Stimulated activated CD4-positive, alpha-beta T cell treated with anti-CD3 and anti-CD28 coated beads, Interleukin-15, amount 100 ng/mL, for 1 hour (primary cell): ENCODE measurements at places on chromosomes 1 and 21.
A peak's percentile ranks its signal among the peaks of the same experiment; 100 is the strongest.

DNA sequence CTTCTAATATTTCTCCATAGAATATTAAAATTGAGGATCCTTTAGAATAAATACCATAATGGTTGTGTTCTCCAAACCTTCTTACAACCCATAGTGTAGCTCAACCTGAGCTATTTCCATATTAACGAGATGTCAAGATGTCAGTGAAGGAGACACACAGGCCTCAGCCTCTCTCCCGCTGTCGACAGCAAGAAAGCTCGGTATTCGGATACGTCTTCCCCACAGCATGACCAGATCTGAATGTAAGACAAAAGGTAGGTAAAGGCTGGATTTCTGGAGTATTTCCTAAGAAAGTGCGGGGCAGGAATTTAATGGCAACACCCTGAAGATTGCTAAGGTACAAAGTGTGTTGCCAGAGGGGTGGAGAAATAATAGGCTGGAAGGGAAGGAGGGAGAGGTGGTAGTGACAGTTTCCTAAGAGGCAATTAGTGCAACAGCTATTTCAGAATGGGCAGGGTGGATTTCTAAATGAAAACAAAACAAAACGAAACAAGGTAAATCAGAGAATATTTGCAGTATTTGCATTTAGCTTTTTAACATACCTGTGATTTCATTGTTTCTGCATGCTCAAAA is 1.7 kb downstream of the ADSS2 start:
- DNase-seq, result no peak

DNA sequence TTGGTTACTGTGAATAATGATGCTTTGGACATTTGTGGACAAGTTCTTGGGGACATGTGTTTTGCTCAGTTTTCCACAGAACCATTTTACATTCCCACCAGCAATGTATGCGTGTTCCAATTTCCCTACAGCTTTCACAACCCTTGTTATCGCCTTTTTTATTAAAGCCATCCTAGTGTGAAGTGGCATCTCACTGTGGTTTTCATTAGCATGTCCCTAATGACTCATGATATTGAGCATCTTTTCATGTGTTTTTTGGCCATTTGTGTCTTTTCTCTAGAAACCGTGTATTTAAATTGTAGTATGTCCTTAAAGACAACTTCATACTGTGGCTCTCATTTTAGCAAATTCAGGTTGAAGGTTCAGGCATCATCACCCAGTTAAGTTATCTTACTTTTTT is 132.1 kb downstream of the TGFBR3 start:
- no peak for DNase-seq

DNA sequence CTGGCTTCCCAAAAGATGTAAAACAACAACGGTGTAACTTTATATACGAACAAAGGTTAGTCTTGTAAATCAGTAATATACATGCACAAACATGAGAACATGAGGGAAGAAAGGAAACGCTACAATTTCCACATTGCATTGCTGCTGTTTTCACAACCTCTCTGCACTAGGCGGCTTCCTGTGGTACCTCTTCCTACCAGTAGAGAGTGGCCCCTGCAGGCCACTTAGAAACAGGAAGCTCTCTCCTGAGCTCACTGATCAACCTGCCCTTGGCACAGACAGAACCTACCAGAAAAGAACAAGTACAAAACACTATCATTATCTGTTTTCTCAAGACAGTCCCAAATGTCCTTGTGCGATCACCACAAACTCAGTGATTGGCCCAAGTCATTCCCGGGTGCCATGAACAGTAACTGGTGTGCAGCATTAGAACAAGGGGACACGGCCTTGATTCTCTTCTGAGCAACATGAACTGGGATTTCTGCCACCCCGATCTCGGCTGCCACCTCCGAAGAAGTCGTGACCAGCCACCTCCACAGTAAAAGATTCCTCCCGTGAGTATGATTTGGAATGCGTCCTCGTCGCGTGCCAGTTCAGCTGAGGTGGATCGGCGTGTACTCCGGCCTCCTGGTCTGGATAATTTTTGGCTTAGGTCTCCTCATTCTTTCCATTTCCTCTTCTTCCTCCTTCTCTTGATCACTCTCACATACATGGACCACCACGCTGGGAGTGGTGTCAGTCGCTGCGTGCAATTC is 5.7 kb upstream of the KCNE1 start:
- DNase-seq, result no peak

GRCh38 chr1:217484871-217485270 is 146.0 kb downstream of the GPATCH2 start:
- DNase-seq, result no peak

- no peak for DNase-seq
These were observed 6.5 kb downstream of the ACTRT2 start for GRCh38 chr1:3027611-3028371.

GRCh38 chr1:162292422-162292849 is 84.2 kb downstream of the SPATA46 start:
- DNase-seq, result no peak

GRCh38 chr1:213394837-213395236 is 343.8 kb downstream of the RPS6KC1 start:
- no peak for DNase-seq

- no peak for DNase-seq
These were observed 45.9 kb upstream of the PUM1 start for GRCh38 chr1:31111290-31111951.

DNA sequence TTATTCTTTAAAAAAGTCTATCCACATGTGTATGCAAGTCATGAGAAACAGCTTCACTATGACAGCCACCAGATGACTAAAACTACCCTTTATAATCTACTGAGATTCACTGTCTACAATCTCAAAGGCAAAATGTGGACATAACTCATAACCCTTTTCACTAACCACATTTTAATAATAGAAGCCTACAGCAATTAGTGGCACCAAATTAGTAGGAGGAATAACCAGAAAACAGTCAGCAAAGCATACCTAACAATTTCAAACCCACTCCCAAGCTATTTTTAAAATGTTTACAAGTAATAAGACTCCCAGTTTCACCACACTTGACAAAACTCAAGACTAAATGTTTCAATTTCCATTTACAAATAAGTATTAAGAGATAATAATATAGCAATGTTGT is 442.9 kb downstream of the PTPRC start:
- no peak for DNase-seq

- no peak for DNase-seq
These were observed 153.2 kb downstream of the PRDM16 start for GRCh38 chr1:3222042-3222692.

DNA sequence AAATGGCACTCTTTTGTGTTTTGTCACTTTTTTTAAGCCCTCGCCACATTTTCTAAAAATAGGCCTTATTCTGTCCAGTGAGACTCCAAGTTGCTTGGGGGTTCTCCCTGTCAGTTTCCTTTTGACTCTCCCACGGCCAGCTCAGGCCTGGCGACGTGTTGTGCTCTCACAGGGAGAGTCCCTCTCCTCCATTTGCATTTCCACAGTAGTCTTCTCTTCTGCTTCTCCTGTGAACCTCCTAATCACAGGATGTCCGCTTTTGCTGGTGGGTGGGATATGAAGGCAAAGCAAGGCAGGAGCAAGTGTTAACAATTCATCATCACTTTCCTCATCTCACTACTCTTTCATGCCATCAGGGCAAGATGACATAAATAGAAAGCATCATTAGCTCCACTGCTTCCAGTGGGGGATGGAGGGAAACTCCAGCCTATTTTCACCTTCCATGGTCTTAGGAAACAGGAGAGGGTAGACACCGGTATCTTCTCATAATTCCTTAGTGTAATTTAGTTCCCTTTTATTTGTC is 99.8 kb downstream of the INTS7 start:
- DNase-seq, result no peak

DNA sequence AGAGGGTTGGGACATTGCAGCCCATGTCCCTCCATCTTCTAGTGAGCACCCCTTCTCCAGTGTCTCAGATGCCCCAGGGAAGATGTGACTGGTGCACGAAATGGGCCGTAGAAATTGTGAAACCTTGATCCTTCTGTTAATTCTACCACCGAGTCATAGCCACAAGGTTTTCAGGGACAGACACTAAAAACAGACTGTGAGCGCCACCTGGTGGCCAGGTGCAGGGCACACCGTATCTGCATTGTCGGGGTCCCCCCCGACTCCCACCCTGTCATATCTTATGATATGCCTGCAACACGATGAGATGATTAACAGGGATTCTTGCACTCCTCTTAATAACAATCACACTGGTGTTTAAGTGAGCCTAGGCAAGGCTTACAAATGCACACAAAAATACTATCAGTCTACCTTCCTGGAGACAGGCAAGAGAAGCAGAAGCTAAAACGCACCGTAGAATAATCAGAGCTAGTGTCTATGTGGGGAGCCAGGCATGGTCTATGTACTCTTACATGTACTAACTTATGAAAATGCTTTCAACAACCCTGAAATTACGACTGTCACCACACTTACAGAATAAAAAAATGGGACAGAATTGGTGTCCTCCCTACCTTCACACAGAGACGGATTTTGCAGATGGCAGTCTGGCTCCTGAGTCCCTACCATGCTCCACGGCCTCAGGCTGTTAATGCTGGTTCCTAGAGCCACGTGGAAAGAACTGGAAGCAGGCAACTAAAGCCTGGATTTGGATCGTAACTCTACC is 57.9 kb downstream of the FHAD1 start:
- DNase-seq, result peak; percentile 60
